ENCODE measurements at places on chromosomes 5 and 9.

GRCh38 chr9:5617749-5618148, 11.2 kb upstream of the RIC1 start:
- no peak for DNase-seq

- DNase-seq, result no peak
Observed at GRCh38 chr5:76074487-76075065, 8.6 kb upstream of the SV2C start.

GRCh38 chr9:29332789-29333188, 1759.5 kb upstream of the C9orf72 start:
- DNase-seq, result no peak

- no peak for DNase-seq
Observed at GRCh38 chr5:36482812-36483211, 123.6 kb upstream of the SLC1A3 start.

DNA sequence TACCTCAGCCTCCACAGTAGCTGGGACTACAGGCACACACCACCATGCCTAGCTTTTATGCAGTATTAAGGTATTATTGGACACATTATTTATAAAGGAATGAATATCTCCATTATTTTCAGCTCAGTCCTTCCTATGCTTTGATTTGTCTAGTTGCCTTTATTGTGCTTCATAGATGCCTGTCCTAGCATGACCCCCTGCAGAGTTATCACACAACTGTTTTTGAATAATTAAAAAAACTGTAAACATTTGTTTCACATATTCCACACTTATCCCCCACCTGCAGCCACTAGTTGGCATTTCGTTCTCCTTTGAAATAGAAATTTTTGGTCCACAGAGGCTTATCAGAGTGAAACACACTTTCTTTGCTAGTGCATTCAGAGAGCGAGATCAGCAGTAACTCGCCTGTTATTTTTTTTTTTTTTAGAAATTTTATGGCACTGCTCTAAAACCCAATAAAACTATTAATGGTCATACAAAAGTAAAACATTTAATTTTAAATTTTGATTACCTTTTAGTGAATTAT, 151.8 kb upstream of the RASA1 start:
- DNase-seq, result no peak

- DNase-seq, result no peak
Observed at GRCh38 chr5:165502893-165503691, 1997.7 kb downstream of the MAT2B start.

GRCh38 chr5:139588962-139589361, 27.8 kb downstream of the UBE2D2 start:
- DNase-seq, result no peak
